ENCODE measurements at places on chromosomes 4 and X.

DNA sequence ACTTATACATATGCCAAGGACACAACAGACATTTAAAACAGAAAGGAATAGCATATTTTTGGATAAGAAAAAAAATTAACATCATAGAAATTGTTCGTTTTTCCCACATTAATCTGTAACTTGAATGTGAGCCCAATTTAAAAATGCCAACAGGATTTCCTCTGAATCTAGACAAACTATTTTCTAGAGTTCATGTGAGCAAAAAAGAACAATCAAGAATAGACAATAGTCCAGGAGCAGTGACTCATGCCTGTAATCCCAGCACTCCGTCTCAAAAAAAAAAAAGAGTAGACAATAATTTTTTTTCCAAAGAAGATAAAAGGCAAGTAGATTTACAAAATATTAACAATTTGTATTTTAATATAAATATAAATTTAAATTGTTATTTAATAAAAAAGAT lies 73.7 kb upstream of the DUSP21 start:
- DNase-seq: no peak

DNA sequence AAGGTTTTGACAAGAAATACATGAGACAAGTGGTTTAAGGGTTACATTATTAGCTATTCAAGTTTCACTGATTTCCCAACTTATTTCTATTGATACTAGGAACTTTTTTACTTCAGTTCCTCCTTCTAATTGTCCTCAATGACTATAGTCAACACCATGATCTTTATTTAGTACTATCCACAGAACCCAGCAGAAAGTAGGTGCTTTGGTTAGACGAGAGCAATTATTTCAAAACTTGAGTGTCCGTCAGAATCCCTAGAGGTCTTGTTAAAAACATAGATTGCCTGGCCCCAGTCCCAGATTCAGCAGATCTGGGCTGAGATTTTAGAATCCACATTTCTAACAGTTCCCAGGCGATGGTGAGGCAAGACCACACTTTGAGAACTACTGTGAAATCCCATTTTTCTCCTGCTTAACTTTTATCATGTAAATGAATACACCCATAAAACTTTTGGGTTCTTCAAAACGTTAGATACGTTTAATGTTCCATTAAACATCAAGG lies 17.9 kb downstream of the EXOC1 start:
- DNase-seq: no peak

GRCh38 chr4:106898621-106899230 lies 137.4 kb downstream of the DKK2 start:
- DNase-seq: peak; percentile 4

DNA sequence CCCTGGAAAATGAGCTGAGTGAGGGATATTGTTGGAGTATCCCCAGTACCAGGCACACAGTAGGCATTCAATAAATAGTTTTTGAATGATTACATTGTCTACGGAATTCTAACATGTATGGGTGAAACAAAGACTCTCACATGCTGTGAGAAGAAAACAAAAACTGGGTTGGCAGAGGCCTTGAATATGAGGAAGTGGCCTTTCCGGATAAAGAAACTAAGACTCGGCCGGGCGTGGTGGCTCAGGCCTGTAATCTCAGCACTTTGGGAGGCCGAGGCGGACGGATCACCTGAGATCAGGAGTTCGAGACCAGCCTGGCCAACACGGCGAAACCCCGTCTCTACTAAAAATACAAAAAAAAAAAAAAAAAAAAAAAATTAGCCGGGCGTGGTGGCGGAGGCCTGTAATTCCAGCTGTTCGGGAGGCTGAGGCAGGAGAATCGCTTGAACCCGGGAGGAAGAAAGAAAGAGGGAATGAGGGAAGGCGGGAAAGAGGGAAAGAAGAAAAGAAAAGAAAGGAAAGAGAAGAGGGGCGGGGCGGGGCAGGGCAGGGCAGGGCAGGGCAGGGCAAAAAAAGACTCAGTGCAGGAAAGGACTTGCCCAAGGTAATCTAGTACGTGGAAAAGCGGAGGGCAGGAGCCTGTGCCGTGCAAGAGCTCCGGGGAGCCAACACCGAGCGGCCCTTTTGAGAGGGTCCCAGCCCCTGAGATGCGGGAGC lies 689 bp upstream of the TMA16 start:
- DNase-seq: no peak

GRCh38 chrX:54937416-54937815 lies 16.8 kb downstream of the TRO start:
- no peak for DNase-seq

GRCh38 chr4:25677943-25678342 lies 22.3 kb downstream of the SLC34A2 start:
- DNase-seq: no peak

- DNase-seq: peak; percentile 54
These were observed 577 bp upstream of the GLRA2 start for GRCh38 chrX:14528629-14529289.

DNA sequence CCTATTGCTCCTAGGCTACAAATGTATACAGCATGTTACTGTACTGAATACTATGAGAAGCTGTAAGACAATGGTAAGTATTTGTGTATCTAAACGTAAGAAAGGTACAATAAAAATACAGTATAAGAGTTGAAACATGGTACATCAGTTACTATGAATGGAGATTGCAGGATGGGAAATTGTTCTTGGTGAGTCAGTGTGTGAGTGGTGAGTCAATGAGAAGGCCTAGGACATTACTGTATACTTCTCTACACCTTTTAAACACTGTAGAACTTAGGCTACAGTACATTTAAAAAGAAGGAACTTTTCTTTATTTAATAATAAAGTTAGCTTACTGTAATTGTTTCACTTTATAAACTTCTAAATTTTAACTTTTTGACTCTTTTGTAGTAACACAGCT lies 2603.2 kb downstream of the PCDH7 start:
- DNase-seq: no peak

DNA sequence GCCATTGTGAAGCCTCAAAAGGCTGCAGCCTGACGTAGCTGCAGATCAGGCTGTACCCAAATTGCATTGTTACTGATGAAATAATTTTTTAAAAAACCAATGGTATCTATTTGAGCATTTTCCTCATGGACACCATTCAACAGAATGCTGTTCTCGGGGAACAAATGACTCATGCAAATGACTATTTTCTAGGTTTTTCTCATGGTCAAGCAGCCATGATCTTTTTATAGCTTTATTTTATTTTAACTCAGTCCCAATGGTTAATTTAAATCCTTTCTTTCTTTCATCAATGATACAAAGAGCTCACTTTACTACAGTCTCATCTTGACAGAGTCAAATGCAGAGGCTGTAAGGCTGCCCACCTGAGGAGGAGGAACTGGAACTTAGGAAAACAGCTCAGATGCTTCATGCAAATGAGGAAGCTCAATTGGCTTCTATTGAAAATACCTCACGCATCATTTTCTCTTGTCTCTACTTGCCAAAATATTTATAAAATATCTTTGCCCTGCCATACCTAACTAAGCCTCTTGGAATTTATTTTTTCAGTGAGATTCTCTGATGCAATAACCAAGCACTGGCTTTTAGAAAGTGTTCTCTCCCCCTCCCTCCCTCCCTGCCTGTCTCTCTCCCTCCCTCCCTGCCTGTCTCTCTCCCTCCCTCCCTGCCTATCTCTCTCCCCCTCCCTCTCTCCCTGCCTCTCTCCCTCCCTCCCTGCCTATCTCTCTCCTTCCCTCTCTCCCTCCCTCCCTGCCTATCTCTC lies 81.0 kb downstream of the SORBS2 start:
- DNase-seq: no peak

GRCh38 chrX:47623540-47624027 lies 3.9 kb upstream of the SYN1 start:
- peak; percentile 80 for DNase-seq

DNA sequence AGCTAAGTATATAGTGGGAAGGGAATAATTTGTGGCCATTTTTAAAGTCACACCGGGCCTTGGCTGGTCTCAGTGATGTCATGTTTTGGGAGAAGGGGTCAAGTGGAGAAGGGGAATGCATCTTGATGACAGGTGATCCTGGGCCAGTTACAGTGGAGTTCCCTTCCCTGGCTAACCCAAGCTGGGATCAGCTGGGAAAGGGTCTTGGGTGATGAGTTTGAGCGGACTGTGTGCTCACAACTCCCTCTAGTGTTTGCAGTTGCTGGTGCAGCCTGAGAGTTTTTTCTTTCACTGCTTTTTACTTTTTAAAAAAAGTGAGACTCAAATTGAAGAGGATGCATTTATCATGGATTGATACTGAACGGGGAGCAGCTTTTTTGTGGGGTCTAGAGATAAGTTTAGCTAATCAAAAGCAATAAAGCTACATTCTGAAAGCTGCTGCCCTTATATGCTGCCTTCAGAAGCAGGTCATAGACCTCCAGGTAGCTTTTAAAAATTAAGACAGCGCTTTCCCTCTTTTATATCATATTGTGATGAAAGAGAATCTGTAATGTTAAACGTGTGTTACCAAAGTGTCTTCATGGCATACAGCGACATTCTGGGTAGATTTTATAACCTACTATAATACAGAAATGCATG lies 164.7 kb downstream of the DCLK2 start:
- peak; percentile 24 for DNase-seq

- no peak for DNase-seq
These were observed 312.1 kb upstream of the GATB start for GRCh38 chr4:152072906-152073305.

DNA sequence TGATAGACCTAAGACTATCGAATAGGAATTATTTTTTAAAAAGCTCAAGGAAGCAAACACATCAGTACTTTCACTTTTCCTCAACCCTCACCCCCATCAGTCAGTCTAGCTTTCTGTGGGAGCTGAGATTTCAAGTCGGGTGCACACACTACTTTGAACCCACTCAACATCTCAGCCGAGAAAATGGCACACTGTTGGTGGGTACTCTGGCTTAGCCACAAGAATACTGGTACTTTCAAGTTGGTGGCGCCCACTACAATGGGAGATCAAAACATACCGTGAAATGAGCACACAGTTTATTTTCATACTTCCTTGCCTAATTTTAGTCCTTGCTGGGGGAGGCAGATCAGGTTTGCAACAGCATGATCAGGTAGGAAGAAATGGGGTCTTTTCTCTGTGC lies 10.2 kb downstream of the CD40LG start:
- no peak for DNase-seq

GRCh38 chrX:120839491-120839890 lies 36.2 kb downstream of the CT47B1 start:
- no peak for DNase-seq

DNA sequence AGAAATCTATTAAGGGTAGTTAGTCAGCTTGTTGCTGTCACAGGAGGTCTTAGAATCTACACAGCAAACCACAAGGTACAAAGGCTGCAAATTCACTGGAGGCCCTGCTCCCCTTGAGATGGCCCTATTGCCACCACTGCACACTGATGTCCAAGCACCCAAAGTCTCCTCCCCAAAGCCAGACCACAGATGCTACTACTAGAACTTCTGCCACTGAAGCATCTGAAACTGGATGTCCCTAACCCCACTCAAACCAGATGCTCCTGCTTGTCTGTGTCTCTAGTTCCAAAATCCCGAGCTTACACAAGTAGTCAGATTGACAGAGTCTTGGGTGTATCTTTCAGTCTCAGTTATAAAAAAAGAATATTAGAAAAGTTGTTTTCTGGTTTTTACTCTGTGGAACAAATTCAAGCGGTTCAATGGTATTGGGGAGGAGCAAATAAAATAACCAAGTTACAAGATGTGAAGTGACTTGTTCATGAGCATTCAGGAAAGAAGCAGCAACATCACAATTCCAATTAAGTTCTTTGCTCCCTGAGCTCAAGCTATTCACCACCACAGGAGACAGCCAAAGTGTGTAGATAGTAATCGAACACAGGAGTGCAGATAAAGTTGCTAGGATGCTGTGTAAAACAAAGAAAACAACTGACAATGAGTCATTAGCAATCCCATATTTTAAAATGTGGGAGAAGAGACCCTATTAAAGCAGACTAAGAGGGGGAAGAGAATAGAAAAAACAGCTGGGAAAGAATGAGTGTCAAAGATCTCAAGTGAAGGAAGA lies 352.3 kb downstream of the PDGFC start:
- DNase-seq: no peak

DNA sequence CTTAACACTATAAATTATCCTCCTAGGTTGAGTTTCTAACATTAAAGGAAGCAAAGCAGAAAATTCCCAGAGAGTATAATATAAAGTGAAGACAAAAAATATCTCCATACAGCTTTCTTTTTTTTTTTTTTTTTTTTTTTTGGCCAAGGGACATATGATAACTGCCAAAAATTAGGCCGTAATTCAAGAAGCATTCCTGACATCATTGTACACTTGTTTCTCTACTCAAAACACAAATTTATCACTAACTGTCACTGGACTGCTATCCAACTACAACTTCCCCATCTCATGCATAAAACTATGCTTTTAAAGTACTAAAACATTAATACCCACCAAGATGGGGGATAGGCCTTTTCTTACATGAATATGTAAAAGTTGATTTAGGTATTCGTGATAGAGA lies 77.2 kb downstream of the DCHS2 start:
- no peak for DNase-seq

GRCh38 chr4:76182463-76182862 lies 31.2 kb downstream of the SCARB2 start:
- no peak for DNase-seq

DNA sequence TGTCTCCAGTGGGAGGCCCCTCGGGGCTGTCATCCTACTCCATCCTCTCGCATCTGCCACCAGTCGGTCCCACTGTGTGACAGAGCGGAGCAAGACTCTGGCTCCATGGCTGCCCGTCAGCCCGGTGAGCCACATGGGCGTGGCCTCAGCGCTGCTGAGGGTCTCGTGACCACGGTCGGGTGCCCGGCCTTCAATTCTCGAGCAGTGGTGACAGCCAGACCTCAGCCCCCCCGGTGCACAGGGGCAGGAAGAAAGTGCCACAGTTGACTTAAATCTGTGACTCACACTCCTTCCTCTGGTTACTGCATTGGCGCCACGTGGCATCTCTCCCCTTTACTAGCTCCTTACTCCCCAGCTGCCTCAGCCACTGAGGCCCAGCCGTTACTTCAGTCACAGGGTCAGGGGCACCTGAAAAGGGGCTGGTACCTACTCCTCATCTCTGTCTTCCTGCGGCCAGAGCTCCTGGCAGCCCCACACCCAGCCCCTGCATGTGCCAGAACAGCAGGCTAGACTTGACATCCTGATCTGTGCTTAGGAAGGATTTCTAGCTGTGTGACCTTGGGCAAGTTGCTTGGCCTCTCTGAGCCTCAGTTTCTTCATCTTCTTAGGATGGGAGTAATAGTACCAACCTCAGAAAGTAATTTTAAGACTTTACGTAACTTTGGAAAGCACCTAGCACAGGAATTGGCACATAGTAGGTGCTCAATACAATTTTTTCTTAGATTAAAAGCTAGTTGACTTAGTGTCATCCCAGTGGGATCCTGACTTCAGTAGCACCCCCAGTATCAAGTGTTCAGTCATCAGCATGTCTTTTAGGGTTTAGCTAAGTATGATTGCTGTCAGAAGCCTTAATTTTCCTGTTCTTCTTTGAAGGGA lies 66.1 kb downstream of the TNIP2 start:
- DNase-seq: no peak

DNA sequence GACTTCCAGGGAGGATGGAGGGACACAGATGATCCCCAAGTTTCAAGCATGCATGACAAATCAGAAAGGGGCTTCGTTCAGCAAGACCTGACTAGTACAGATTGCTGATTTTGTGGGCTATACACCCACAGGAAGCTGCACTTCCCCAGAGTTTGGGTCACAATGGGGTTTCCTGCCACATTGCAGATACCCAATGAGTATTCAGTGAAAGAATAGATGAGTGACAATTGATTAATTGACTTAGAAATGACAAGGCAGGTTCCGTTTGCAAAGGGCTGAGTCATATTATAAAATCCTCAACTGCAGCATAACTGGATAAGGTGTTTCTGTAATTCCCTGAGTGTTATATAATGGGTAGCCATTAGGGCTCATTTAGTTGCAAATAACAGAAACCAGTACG lies 146.6 kb upstream of the TBL1X start:
- no peak for DNase-seq

Measured in NCI-H1694 (cell line).